CD4-positive, alpha-beta T cell treated with Interleukin-15 for 1 hour (primary cell): ENCODE measurements at places on chromosomes 1 and 21.

DNA sequence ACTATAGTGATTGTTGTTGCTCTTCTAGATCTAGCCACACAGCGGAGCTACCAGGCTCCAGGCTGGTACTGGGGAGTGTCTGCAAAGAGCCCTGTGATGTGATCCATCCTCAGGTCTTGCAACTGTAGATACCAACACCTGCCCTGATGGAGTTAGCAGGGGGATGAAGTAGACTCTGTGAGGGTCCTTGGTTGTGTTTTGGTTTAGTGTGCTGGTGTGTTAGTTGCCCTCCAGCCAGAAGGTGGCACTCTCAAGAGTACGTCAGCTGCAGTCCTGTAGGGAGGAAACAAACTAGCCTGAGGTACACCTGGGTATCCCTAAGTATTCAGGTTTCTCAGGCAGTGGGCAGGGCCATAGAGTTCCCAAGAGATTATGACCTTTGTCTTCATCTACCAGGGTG lies 81.2 kb upstream of the TMPRSS2 start:
- no peak for DNase-seq

DNA sequence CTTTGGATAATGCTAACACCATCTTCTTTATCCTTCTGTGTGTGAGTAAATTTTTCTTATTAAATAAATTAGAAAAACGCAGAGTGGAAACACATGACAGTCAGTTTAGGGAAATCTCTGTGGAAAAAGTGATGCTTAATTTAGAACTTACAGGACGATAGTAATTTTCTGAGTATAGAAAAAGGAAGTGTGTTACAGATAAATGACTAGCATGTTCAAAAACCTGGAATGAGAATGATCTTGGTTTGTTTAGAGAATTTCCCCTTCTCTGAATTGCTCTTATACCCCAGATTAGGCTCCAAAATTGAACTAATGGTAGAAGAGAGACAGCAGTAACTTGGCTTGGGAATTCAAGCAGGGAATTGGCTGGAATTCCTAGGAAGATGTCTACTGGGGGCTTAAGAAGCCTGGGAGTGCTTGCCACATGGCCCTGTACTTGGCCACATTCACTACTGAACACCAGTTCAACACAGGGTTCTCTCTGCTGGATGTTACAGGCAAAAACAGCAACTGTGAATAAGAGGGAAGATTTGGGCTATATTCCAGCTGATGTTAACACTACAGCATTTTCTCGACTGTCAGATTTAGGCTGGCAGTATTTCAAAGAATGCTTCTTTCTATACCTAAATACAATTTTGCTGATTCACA lies 1004.2 kb downstream of the TTLL7 start:
- no peak for DNase-seq

DNA sequence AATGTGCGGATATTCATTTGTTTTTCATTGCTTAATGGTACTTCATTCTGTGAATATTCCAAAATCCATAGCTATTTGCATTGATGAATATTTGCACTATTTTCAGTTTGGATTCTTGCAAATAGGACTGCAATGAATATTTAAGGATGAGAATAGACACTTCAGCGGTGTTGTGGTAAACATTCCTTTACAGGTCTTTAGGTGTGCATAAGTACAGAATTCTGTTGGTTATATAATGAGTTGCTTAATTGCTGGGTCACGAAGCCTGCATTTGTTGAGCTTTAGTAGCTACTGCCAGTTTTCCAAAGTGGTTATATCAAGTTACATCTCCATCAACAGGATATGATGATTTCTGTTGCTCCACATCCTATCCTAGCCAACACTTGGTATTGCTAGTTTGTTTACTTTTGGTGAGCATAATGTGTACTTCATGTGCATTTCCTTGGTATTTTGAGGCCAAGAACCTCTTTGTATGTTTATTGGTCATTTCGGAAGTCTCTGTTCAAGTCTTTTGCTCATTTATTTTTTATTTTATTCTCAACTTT lies 64.2 kb upstream of the CYYR1 start:
- DNase-seq: no peak

DNA sequence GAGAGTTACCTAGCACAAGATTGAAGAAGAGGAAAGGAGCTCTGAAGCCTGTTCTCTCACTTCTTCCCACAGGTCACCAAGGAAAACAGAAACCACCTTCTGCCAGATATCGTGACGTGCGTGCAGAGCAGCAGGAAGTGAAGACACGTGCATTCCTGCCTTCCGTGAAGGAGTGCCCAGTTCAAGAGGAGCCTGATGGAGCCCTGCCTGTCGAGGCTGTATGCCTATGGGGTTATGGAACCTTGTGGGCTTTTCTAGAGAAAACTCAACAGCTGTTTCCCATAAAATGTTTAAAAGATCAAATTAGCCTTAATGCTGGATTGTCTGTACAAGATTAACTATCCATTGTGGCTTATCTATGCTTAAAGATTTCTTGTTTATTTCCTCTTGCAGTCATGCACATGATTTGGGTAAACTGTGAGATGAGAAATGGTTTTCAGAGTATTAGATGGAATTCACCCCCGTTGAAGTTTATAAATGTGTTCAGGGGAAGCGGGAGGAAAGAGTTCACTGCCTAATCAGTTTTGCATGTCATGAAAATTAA lies 27.8 kb downstream of the NTPCR start:
- no peak for DNase-seq

GRCh38 chr21:17921579-17922530 lies 102.7 kb upstream of the C21orf91 start:
- DNase-seq: no peak

DNA sequence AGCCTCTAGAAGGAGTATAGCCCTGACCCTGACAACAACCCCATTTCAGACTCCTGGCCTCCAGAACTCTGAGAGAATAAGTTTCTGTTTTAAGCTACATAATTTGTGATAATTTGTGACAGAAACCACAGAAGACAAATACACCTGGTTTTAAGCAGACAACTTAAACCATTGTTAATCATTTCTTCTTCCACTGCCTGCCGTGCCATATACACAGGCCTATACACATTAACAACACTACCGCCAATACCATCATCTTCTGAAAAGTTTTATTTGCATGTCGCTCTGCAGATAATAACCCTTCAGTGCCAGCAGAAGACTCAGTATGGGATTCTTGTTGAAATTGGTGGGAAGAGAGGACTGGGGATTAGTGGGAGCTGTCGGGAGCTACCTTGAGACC lies 39.9 kb upstream of the KRTAP19-8 start:
- DNase-seq: no peak

DNA sequence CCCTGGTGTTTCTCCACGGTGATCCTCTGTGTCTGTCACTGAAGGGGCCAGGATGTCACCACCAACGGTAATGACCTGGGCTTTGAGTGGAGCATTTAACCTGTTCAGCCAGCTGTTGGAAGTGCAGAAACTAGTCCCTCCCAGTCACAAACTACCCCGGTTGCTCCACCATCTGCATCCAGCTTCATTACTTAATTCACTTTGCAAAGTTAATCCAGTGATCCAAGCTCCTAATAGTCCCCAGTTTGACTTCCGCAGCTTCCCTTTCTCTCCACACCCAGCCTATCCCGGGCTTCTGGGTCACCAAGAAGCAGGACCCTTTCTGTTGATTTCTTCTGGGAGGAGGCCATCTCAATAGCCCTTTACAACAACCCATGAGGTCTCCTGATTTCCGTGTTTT lies 63.5 kb downstream of the MDM4 start:
- no peak for DNase-seq

GRCh38 chr1:245370905-245371581 lies 216.3 kb downstream of the KIF26B start:
- DNase-seq: no peak

DNA sequence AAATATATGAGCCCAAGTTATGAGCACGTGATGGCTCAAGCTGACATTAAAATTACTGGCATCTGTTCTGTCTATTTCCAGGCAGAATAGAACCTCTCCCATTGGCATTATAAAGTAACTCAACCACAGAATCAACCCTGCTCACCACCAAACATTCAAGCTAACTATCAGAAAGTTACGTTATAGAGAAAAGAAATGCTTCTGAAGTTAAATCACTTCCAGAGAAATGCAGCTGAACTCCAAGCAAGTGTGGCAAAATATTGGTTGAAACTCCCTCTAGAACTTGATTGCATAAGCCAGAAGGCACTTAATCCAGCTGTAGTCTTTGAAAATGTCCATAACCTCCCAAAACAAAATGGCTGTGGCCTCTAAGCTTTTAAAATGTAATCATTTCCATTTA lies 36.2 kb upstream of the UBE2U start:
- DNase-seq: no peak

- DNase-seq: no peak
Observed at GRCh38 chr1:184958554-184959353, 15.6 kb downstream of the NIBAN1 start.
